CD4-positive, alpha-beta T cell treated with Interleukin-17A for 1 hour (primary cell): ENCODE measurements at places on chromosomes 3 and 15.
A peak's percentile ranks its signal among the peaks of the same experiment; 100 is the strongest.

GRCh38 chr15:95458721-95459120 lies 871.8 kb upstream of the NR2F2 start:
- DNase-seq, result no peak

GRCh38 chr15:101115393-101115785 lies 136.5 kb downstream of the CHSY1 start:
- DNase-seq, result no peak

GRCh38 chr3:117079997-117080396 lies 370.4 kb downstream of the TUSC7 start:
- DNase-seq, result no peak

GRCh38 chr3:9117220-9117619 lies 132.2 kb downstream of the SRGAP3 start:
- no peak for DNase-seq

GRCh38 chr15:88497109-88497765 lies 29.7 kb downstream of the MRPS11 start:
- DNase-seq, result no peak

DNA sequence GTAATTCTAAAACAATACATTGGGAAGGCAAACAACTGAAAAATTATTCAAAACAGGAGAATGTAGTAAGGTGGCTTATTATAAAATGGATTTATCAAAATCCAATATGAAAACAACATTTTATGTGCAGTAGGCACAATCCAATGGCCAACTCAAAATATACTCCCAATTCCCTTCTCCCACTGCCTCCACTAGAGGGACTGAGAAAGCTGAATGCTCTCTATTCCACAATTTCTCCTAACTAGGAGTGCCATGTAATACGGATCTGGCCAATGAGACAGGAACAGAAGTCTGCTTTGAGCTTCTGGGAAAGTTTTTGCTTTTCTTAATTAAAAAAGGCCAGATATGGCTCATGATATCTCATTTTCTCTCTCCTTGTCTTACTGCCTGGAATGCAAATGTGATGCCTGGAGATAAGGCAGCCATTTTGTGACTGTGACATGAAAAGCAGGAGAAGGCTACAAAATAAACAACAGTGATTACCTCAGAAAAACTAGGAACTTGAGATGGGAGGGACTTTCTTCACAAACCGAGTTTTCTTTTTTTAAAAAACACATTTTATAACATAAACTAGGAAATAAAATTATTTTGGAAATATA lies 18.8 kb upstream of the VGLL4 start:
- no peak for DNase-seq

GRCh38 chr3:120472121-120472844 lies 21.5 kb upstream of the FSTL1 start:
- DNase-seq, result no peak

GRCh38 chr3:188153437-188154013 lies 432 bp upstream of the LPP start:
- DNase-seq, result peak; percentile 57

DNA sequence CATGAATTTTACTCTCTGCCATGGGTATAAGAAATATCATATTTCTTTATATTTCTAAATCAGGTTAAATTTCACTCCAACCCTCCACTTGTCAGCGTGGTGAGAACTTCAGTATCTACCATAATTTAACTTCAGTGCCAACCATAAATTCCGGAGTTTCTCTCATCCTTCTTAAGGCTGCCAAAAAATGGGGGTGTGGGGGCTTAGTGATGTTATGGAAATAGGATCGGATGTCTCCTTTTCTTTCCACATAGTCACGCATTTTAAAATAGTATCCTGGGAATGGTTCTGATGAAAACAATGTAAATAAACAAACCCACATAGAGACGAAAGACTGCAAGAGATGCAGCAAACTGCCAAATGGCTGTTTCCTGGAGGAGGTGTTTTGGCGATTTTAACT lies 12.9 kb upstream of the FAM3D start:
- DNase-seq, result no peak

- DNase-seq, result no peak
These were observed 49.4 kb downstream of the CHCHD6 start for GRCh38 chr3:126753191-126754160.

- no peak for DNase-seq
These were observed 9.1 kb upstream of the AVEN start for GRCh38 chr15:34047893-34048775.

GRCh38 chr3:134039161-134039862 lies 9.6 kb upstream of the SLCO2A1 start:
- DNase-seq, result no peak

DNA sequence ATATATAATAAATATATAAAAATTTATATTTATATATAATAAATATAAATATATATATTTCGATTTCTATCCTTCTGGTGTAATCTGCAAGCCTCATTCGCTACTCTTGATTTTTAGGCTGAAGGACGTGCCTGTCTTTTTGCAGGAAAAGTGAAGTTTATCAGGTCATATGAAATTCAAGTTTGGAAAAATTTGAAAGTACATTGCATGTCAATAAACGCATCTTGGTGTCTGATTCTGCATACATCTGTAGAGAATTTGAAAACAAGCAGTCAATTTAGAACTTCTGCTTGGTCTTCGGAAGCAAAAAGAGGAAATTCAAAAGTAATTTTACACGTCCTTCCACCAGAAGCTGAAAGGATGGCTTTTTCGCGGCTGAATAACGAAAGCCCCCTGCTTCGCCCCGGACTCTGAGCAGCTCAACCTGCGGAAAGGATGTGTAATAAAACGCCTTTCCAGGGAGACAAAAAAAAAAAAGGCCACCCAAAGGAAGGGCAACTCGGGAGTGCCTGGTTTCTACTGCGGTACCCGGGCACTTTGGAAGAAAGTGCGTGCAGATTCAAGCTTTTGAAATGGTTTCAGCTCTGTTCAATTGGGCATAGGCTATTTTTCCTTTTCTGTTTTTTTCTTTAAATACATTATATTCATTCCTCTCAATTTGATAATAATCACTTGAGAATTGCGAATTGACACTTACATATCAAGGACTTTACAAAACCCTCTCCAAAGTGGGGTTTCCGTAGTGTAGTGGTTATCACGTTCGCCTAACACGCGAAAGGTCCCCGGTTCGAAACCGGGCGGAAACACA lies 1.5 kb upstream of the MYNN start:
- peak; percentile 93 for DNase-seq

DNA sequence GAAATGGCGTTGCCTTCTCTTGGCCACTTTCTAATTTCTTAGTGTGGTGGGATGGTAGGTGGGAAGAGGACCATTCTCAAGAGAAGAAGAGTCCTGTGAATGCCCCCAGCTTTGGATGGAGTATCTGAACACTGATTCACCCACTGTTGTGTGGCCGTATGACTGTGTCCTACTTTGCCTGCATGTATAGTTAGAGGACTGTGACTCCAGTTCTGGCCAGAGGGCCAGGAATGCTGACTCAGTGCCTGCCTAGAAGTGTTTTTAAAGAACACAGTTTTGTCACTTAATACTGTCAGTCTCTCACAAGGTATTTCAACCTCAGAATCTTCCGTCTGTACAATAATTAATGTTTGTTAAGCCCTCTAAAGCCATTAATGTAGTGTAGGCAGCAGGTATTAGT lies 2.1 kb downstream of the SEC61A1 start:
- DNase-seq, result no peak

DNA sequence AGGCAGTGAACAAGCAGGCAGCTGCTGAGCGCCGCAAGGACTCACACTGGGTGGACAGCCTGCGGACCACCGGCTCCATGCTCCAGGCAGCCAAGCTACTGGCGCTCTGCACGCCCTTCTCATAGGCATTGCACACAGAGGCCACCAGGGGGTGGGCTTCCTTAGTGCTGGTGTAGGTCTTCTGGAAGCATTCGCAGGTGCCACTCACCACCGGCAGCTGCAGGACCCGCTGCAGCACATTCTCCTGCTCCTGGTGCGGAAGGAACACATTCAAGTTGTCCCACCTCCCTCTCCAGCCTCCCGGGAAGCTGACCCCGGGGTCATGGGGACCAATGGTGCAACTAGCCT lies 6.0 kb downstream of the PLIN1 start:
- no peak for DNase-seq

GRCh38 chr3:158747417-158747816 lies 15.2 kb upstream of the RARRES1 start:
- DNase-seq, result no peak

- no peak for DNase-seq
These were observed 44.9 kb upstream of the ABHD2 start for GRCh38 chr15:89043031-89044002.

DNA sequence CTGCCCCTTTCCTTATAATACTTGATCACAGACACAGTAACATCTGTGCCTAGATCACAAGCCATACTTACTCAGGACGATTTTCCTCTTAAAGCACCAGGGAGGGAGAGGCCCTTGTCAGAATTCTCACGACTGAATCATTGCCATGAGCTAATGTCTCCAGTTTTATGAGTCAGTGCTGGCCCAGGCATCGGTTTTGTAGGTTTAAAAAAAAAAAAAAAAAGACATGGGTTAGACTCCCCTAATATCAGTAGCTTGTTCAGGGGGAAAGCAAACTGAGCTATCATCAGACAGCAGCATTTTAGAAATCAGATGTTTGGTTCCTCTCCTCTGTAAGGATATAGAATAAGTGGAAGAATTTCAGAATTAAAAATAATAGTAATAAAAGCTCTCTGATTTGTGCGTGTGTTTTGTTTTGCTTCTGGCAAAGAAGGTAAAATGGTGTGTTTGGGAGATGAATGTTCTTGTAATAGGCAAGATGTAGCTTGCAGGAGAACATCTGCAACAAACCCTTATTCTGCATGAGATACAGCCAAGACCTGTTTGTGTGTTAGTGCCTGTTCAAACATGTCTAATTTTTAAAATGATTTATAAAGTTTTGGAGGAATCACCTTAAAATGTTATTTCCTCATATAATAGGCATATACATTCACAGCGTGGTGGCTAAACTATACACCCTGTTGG lies 193.6 kb downstream of the TP63 start:
- DNase-seq, result no peak

DNA sequence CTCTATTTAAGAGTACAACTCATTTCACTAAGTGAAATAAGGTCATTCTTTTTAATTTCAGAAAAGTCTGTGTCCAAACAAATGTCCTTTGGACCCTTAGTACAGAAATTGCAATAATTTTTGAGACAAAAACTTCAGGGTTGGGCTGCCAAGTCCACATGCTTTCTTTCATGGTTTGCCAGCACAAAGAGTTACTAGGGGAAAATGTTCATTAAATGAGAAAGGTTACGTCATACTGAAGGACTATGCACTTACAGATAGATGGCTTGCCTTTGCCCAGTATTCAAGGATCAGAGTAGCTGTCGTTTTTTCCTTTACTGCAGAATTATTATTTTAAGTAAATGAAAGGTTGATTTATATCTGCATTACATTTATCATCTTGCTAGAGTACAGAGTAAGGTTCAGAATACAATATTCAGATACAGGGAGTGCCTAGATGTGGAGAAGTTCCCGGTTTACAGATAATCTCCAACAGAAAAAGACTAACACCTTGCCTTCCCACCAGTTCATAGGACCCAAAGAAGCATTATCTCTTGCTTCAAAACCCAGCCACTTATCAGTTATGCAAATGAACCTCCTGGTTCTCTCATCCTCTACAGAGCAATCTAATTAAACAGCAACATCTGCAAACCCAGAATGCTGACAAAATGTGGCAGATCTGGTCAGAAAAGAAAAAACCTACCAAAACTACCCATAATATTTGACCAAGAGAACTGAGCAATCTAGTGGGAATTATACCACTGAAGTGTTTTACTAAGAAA lies 179.3 kb downstream of the FRMD5 start:
- DNase-seq, result no peak

DNA sequence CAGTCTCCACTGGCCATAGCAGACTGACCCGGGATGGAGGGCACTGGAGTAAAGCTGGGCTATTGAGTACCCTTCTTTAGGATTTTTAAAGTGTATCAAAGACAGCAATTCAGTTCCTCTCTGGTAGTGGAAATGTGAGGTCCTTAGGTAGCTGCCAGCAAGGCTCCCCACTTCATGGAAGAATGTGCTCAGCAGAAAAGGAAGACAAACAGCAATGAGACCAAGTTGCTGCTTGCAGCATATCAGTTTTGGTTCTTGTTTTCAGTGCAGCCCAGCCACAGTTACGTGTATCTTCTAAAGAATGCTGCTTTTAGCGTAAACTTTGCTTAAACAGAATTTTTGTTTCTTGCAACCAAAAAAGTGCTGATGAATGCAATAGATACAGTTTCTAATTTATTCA lies 374.0 kb upstream of the CBLB start:
- no peak for DNase-seq

DNA sequence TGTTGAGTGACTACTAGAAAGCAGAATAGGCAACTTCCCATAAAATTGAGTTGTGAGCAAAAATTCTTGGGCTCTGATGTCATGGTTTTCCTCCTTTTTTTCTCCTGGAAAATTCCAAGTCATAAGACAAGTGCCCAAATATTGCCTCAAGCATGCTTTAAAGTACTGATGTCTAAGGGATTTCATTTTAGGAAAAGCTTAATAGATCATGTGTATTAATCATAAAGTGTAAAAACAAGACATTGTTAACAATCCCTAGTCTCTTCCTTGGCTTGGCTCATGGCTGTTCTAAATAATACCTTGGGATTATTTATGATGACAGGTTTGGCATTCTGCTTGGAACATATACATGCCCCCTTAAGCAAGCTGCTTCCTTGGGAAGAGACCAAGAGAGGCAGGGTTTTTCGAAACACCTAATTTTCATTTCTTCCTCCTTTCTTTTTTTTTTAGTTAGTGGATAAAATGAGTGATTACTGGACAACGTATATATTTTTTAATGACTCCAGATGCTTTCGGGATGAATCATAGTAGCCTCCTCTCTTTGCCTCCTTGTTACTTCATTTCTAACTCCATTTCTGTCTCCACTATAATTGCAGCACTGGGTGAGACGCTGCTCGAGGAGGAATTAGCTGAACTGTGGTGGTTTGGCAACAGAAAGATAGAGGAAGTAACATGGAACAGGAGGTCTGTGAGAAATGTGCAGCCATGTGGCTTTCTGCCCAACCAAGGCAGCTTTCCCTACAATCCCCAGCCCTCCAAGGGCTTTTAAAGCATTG lies 104.9 kb downstream of the TPRG1 start:
- no peak for DNase-seq

- no peak for DNase-seq
These were observed 27.8 kb downstream of the LIPC start for GRCh38 chr15:58459560-58459959.

DNA sequence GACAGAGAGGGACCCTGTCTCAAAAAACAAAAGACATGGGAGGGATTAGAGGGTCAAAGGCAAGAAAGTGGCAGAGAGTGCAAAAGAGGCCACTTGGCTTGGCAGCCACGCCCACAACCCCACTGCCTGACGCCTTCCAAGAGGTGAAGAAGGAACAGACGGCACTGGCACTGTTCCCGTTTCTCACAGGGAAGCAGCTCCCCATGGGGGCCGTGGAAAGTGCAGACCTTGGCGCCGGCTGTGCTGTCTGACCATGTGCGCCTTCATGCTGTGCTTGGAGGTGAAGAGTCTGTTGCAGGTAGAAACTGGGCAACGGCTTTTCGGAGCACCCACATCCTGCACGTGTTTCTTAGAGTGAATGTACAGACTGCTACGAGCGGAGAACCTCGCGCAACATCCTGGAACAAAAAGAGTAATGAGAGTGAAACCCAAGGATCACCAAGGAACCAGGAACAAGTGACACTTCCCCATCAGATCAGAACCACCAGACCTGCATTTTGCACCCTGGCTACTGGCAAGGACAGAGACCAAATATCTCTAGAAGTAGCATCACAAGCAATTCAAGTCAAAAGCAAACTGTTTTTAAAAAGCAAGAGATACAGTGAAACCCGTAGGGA lies 9.7 kb downstream of the ZXDC start:
- no peak for DNase-seq

- DNase-seq, result no peak
These were observed 15.9 kb downstream of the IL17RB start for GRCh38 chr3:53862241-53862640.

GRCh38 chr3:111712294-111713167 lies 117.4 kb upstream of the ZBED2 start:
- peak; percentile 18 for DNase-seq
